ENCODE measurements at places on chromosomes 5 and 9. TPM values are rescaled to one million over a fixed set of nuclear protein-coding genes. Genes with fewer than 3 reads are reported as not detected.

DNA sequence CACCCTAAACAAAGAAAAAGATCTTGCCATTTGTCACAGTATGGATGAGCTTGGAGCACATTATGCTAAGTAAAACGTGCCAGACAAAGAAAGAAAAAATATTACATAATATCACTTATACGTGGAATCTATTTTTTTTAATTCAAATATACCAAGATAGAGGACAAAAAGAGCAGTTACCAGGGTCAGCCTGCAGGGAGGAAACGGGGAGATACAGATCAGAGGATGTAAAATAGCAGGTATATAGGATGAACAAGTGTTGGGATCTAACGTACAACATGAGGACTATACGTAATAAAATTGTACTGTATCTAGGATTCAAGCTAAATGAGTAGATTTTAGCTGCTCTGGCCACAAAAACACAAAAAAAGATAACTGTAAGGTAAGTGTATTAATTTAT is 247.5 kb downstream of the TMEM161B start:
- no peak for DNase-seq

- DNase-seq = no peak
These were observed 385.7 kb downstream of the BNC2 start for GRCh38 chr9:16484744-16485143.

- DNase-seq = no peak
These were observed 33.7 kb downstream of the LEAP2 start for GRCh38 chr5:132907161-132907560.

DNA sequence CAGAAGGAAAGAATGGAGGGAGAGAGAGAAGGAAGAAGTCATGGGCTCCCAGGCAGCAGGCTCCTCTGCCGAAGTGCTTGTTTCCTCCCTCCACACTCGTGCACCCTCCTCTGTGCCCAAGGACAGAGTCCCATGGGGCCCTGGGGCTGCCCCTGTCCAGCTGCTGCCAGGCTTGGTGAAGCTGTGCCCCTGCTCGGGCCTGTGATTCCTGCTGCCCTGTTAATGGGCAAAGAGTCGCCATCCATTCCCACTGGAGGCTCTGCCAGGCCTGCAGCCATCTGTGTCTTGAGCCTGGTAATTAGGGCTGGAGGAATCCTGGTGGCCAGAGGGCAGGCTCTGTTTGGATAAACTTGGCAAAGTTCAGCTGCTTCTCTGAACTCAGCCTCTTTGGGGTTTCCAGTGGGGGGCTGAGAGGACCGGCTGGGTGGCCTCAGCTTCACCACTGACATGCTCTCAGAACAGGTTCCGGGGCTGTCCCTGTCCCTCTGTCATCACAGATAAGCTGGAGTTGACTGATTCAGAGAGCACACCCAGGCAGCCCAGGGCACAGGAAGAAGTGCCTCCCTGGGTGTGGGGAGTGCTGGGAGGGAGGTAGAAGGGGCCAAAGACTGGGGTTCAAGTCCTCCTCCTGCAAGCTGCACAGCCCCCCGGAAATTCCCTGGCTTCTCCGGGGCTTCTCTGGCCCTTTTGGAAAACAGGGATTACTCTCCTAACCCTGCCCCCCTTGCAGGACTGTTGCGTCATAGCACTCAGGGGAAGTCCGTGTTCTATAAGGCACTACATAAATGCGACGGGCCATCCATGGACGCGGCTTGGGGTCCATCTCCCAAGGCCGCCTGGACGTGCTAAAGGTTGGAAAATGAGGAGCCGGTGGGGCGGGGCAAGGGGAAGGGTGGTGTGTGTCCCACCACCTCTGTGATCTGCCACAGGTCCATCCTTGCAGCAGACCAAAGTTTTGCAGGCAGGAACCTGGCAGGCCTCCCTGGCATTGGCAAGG is 154.8 kb downstream of the PAX5 start:
- DNase-seq = no peak

DNA sequence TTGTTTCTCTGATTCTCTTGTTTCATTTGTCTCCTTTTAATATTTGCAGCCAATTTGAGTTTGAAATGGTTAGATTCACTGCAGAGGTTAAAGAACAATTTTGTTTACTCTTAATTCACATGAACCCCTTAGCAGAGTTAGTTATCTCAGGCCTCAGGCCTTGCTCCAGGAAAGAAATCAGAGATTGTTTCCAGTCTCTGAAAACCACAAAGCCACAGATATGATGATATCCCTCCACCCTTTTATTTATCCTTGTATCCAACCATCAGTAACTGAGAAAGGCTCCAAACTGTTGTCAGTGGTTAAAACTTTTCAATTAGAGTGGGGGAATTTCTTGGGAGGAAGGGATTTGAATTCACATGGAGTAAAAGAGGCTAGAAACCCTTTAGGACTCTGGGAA is 406.0 kb upstream of the DMAC1 start:
- no peak for DNase-seq

DNA sequence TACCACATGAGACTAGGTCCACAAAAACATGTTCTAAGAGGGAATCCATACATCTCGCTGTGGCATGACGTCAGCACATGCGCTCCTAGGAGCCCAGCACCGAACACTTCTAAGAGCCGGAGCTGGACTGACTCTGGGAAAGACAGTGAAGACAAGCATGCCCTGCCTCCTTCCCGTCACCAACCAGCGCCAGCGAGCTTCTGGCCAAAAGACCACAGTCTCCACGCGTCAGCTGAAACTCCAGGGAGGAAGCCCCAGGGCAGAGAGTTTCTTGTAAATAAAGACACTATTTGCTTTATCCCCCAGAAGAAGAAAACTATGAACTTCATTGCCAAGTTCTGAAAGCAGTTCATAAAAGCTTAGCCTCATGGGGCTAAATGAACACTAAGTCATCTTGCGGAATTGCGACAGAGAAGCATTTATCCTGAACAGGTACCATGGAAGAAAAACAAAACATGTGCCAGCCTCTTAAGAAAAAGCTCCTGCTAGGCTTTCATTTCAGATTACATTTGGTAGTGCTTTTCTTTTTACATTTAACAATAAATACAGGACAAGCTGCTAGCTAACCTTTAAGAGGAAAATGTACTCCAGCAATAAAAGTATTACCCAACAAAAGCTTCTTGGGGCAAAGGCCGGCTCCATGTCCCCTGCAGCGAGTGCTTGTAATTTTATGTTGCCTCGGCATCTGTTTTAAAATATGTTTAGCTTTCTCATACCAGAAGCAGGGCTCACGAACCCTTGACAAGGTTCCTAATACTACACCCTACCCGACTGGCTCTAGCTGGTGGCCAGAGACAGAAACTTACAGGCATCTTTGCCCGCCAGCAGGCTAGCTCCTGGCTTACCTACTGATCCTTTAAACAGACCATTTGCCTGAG is 96.5 kb downstream of the PRRT1B start:
- DNase-seq = no peak

DNA sequence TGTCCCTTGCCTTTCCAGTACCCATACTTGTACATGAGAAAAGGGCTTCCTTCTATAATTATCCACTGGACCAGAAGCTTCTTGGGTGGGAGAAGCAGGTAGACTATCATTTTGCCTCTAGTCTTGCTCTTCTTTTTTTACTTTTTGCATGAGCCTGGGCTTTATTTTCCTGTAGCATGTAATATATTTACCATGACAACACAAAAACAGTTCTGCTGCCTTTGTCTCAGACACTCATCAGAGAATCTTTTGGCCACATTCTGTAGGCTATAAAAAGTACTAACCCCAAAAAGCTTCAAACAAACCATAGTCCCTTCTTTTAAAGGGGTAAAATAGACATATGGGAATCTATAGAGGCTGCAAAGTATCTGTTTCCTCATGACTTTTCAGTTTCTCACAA is 339.2 kb upstream of the PIK3R1 start:
- DNase-seq = no peak

DNA sequence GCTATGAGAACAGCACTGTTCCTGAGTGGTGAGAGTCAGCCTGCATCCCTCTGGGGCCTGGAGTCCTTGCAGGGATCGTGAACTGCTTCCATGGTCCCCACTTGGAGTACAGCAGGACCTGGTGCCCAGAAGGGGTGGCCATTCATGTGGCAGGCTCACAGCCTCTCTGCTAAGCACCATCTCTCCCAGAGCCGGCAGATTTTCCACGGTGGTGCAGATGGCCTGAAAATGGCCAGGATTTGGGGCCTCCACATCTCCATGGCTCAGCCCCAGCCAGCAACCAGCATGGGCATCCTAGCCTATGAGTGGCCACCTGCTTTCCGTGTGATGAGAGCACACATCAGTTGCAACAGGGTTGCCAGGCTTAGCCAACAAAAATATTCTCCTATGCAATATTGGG is 33.9 kb upstream of the SEMA4D start:
- no peak for DNase-seq

DNA sequence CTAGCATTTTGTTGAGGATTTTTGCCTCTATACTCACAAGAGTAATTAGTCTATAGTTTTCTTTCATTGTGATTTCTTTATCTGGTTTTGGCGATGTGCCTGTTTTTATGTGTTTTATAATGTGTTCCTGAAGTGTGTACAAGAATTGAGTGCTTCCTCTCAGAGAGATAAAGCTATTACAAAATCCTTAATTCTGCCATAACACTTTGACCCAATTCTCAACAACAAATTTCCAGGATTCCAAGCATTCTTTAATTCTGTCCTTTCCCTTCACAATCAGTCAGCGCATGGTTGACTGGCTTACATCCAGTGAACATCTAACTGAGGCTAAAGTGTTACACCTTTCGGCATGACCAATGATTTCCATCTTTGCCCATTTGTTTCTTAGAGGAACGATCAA is 282.9 kb upstream of the MVB12B start:
- no peak for DNase-seq

DNA sequence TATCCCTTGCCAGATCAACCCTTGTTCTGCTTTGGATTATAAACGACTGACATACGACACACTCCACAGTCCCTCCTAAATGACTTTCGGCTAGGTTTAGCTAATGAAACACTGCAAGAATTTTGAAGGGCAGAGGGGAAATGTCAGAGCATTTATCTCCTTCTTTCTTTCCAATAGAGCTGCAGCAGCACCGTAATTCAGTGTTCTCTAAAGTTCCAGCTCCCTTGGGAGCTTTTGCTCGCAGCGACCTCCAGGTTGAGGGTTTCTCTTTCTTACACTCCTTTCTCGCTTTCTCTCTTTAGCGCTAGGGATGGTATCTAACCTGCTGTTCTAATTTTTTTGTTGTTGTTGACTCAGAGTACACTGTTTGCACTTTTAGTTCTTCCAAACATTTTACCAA is 467.1 kb upstream of the ST8SIA4 start:
- no peak for DNase-seq

DNA sequence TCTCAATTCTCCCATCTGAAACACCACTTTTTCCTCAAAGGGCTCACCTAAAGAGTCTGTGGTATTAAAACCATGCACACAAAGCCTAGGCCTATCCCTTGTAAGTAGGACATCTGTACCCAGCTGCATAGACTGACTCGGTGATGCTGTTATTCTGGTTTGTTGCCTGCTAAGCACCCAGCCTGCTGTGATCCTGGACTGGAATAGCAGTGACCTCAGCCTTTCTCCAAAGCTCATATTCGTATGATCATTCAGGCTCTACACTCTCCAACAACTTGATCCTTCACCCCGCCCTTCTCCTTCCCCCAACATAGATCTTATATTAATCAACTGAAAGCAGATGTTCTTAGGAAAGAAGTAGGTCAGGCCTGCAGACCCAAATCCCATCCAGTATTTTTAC is 81.4 kb upstream of the WWC1 start:
- DNase-seq = no peak

DNA sequence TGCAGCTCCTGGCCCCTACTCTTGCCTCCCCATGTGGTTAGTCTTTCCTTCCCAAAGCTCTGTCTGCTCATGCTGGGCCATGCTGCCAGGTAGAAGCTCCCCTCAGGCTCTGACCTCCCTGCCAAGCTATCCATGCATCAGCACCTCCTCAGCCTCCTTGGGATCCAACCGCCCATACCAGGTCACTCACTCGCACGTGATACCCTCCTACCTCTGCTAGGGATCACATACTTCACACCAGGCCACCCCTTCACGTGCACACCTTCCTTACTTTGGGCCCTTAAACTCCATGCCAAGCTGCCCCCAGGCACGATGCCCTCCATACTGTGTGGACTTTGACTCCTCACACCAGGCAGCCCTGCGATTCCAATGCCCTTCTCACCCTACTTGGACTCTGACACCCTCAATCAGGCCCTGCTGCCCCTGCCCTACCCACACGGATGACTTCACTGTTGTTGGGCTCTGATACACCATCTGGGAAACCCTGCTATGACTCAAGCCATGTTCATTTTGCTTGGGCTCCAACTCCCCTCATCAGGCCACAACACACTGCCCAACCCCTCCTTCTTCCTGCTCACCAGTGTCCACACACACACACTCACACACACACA is 34.1 kb downstream of the ZNF483 start:
- no peak for DNase-seq

GRCh38 chr9:84146893-84147710 is 166.5 kb downstream of the RMI1 start:
- no peak for DNase-seq

DNA sequence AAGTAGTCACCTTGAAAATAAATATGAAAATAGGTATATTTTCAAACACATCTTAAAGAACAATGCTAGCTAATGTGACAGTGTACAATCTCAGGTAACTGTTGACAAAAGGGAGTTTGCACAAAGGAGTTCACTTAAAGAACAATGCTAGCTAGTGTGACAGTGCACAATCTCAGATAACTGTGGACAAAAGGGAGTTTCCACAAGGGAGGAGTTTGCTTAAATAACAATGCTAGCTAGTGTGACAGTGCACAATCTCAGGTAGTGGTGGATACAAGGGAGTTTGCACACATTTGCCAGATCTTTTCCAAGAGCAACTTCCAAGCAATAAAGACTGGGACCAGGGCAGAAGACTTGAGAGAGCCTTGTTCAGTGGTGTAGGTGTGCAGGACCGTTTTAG is 442.9 kb upstream of the FTMT start:
- DNase-seq = peak; percentile 15

- no peak for DNase-seq
These were observed 32.2 kb downstream of the PCDH1 start for GRCh38 chr5:141846031-141846430.

IFNW1 gene
- not detected for total RNA-seq

PGGT1B gene
- total RNA-seq = 12.7 TPM

HAPLN1 gene
- not detected for total RNA-seq

THBS4 gene
- not detected for total RNA-seq

C9orf153 gene
- total RNA-seq = 0.56 TPM

SPINK14 gene
- total RNA-seq = not detected

KCTD16 gene
- total RNA-seq = 0.31 TPM

LSM11 gene
- 3.0 TPM for total RNA-seq

PNPLA7 gene
- total RNA-seq = 0.60 TPM
